Endothelial cell (in vitro differentiated cells): ENCODE measurements at places on chromosomes 2 and 18. TPM values are rescaled to one million over a fixed set of nuclear protein-coding genes. Genes with fewer than 3 reads are reported as not detected.
A peak's percentile ranks its signal among the peaks of the same experiment; 100 is the strongest.

DNA sequence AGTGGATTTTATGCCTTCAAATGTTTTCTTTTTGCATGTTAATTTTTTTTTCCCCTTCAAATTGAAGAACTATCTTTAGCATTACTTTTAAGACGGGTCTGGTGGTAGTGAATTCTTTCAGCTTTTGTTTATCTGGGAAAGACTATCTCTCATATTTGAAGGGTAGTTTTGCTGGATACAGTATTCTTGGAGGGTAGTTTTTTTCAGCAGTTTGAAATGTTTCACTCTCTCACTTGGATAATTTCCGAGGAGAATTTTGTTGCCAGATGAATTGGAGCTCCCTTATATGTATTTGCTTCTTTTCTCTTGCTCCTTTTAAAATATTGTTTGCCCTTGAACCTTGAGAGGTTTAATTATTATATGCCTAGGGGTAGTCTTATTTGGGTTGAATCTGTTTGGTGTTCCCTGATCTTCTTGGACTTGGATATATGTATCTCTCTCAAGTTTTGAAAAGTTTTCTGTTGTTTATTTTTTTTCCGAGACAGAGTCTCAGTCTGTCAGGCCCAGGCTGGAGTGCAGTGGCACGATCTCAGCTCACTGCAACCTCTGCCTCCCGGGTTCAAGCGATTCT lies 15.5 kb downstream of the TTLL4 start:
- no peak overlapping the region for H3K4me3 ChIP-seq
- peaks cover 13% of the 10 kb centered on the region for H3K36me3 ChIP-seq

GRCh38 chr2:241390301-241391206 lies 34.5 kb downstream of the FARP2 start:
- H3K36me3 ChIP-seq: no peaks in the 10 kb centered on the region
- peaks cover 3% of the 10 kb centered on the region for H3K27me3 ChIP-seq
- H3K4me1 ChIP-seq: no peaks in the 10 kb centered on the region
- no peak overlapping the region for H3K4me3 ChIP-seq
- no peak overlapping the region for H3K27ac ChIP-seq

- H3K4me3 ChIP-seq: no peak overlapping the region
- peak; percentile 1 for DNase-seq
- H3K27me3 ChIP-seq: peaks cover 20% of the 10 kb centered on the region
- peaks cover 16% of the 10 kb centered on the region for H3K4me1 ChIP-seq
- no peak overlapping the region for H3K27ac ChIP-seq
Observed at GRCh38 chr2:70939839-70940580, 4.3 kb downstream of the ATP6V1B1 start.

DNA sequence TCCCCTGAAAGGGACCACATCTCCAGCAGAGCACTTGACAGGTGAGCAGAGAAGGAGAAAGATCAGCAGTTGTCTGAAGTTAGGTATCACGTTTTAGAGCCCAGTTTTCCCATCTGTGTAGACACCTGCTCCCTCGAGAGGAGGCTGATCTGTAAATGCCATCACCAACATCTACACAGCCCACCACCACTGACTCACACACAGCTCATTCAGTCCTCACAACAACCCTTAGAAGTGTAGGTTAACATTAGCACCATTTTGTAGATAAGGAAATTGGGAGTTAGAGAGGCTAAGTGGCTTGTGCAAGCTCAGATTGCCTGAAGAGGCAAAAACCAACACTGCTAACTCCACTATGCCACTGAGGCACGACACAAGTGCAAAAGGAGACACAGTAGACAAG lies 37.2 kb upstream of the STAT1 start:
- H3K27me3 ChIP-seq: peaks cover 2% of the 10 kb centered on the region
- H3K4me3 ChIP-seq: no peak overlapping the region
- no peak overlapping the region for H3K27ac ChIP-seq
- H3K36me3 ChIP-seq: no peaks in the 10 kb centered on the region

- no peak overlapping the region for H3K4me3 ChIP-seq
- peaks cover 4% of the 10 kb centered on the region for H3K4me1 ChIP-seq
- no peaks in the 10 kb centered on the region for H3K36me3 ChIP-seq
Observed at GRCh38 chr2:118274841-118275510, 186.7 kb downstream of the INSIG2 start.

GRCh38 chr2:69945441-69945840 lies 16.0 kb downstream of the ASPRV1 start:
- no peak overlapping the region for H3K4me3 ChIP-seq
- peaks cover 6% of the 10 kb centered on the region for H3K4me1 ChIP-seq
- no peak for DNase-seq
- peaks cover 4% of the 10 kb centered on the region for H3K36me3 ChIP-seq
- no peak overlapping the region for H3K27ac ChIP-seq

- no peak overlapping the region for H3K4me3 ChIP-seq
- H3K36me3 ChIP-seq: peaks cover 3% of the 10 kb centered on the region
- no peak for DNase-seq
- H3K27ac ChIP-seq: no peak overlapping the region
Observed at GRCh38 chr2:52632543-52632942, 1135.1 kb upstream of the CHAC2 start.

DNA sequence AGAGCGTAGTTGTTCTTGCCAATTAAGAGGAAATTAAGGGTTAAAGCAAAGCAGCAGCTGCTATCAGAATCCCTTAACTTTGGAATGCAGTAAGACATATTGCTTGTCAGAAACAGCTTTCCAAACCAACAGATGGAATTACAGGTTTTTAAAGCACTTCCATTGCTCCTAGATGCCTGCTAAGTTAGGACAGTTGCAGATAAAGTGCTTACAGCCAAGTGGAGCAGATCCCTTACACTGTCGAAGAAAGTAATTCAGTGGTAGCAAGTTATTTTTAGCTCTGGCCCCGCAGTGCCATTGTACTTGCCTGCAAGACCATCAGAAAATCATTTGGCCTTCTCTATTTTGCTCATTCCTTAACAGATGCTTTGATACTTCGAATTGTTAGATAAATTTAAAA lies 5.4 kb downstream of the PDK1 start:
- peaks cover 8% of the 10 kb centered on the region for H3K36me3 ChIP-seq
- DNase-seq: no peak
- H3K27me3 ChIP-seq: peaks cover 5% of the 10 kb centered on the region
- no peak overlapping the region for H3K27ac ChIP-seq
- H3K4me1 ChIP-seq: peaks cover 6% of the 10 kb centered on the region
- H3K4me3 ChIP-seq: no peak overlapping the region

SLC23A3 gene
- 1.7 TPM for total RNA-seq

CAPN10 gene
- 47.8 TPM for total RNA-seq

DSC1 gene
- total RNA-seq: not detected

- H3K27ac ChIP-seq: no peak overlapping the region
- H3K36me3 ChIP-seq: no peaks in the 10 kb centered on the region
- no peak overlapping the region for H3K4me3 ChIP-seq
- H3K4me1 ChIP-seq: no peaks in the 10 kb centered on the region
- peaks cover 2% of the 10 kb centered on the region for H3K27me3 ChIP-seq
Observed at GRCh38 chr2:236208019-236208926, 40.1 kb upstream of the GBX2 start.

DNA sequence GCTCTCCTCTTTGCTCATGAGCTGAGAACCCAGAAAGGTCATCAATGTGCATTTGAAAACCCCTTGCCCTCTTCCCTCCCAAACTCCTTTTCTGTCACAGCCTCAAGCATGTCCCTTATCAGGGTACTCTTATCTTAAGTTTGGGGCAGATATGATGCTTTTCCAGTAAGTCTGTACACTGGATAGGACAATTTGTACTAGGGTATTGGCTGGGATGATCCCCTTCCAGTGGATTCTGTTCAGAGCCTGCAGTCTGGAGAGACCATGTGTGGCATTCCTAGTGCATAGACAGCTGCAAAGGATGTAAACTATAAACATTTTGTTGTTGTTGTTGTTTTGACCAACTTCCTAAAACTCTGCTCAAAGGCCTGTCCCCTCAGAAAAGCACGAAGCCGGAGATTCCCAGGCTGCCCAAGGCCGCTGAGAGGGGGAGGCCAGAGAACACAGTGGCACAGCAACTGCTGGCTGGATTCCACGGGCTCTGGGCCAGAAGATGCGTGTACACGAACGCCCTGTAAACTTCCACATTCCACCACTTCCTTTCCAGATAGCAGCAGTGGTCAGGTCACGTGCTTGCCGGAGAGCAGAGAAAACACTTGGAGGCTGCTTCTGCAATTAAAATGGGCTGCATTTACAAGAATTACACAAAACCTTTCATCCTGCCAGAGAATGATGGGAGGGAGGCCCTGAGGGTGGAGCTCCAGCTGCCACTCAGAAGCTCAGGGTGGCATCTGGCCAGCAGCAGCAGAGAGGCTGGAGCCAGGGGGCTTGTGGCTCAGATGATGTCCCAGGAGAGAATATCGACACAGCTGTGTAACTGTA lies 42.1 kb downstream of the BMP10 start:
- H3K27me3 ChIP-seq: peaks cover 2% of the 10 kb centered on the region
- peak; percentile 12 for DNase-seq
- H3K4me1 ChIP-seq: peaks cover 12% of the 10 kb centered on the region
- no peaks in the 10 kb centered on the region for H3K36me3 ChIP-seq

DNA sequence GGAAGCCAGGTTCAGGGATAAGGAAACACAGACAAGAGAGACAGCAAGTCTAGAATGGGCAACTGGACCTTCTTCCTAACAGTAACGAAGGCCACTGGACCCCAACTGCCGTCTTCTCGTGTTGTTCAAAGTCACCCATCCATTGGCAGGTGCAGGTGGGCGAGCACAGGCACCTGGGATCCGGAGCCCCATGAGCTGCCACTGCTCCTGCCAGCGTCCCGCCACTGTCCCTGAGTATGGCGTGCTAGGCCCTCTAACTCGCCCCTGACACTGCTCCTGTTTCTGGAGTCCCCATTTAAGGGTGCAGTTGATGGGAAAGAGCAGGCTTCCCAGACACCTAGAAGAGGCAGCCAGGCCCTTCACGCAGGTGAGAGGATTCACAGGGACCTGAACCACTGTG lies 48.0 kb downstream of the NDUFA10 start:
- H3K4me3 ChIP-seq: no peak overlapping the region
- peaks cover 5% of the 10 kb centered on the region for H3K27me3 ChIP-seq
- no peak overlapping the region for H3K27ac ChIP-seq
- peaks cover 47% of the 10 kb centered on the region for H3K36me3 ChIP-seq
- H3K4me1 ChIP-seq: no peaks in the 10 kb centered on the region

DNA sequence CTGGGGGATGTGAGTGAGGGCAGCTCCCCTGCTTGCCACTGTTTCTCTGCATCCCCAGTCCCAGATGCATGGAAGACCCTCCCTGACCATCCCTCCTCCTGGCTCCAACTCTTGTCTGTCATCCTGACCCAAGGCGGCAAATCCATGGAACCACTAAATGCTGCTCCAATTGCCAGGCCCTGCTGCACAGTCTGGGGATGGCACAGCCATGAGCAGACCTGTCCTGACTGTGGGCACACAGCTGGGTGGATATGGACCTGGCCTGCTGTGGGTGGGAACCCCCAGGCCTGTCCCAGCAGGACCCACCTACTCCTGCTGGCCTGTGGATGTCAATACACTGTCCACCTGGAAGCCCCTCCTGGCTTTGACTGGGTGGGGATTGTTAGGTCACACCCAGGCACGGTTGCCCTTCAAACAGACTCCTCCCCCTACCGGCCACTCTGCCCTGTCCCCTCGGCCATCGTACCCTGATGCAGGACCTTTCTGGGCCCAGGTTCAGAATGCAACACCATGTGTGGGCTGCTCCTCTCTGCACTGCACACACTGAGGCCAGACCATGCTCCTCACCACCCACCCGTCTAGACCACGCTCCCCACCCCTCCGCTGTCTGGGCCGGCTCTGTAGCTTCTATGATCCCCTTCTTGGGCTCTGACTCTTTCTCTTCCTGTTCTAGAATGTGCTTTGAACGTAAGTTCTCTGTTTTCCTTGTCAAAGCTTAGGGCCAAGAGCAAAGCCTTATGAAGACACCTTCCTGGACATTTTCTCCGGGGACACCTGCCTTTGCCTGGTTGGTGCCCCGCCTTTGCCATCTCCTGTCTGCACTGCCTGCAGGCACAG lies 57.9 kb downstream of the INPP5D start:
- peaks cover 36% of the 10 kb centered on the region for H3K4me1 ChIP-seq
- no peak overlapping the region for H3K27ac ChIP-seq
- H3K27me3 ChIP-seq: peaks cover 7% of the 10 kb centered on the region
- H3K4me3 ChIP-seq: no peak overlapping the region

DNA sequence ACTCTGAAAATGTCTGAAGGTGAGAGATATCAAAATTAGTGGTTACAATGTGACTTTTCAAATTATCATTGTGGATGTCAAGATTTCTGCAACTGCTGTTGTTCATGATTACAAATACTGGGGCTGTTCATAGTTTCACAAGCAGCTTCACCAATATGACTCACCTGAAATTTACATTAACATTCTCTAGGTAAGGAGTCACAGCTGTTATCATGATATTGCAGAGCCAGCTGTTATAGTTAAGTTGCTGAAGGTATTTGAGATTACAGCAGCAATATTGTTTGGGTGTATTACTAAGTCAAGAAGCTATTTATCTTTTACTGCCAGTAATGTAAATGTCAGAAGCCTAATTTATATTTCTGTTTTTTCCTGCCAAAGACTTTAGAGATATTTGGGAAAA lies 140.0 kb downstream of the MC4R start:
- no peak overlapping the region for H3K4me3 ChIP-seq
- no peaks in the 10 kb centered on the region for H3K4me1 ChIP-seq
- H3K27me3 ChIP-seq: no peaks in the 10 kb centered on the region

- peak overlapping the region; percentile 48 for H3K27ac ChIP-seq
- peaks cover 40% of the 10 kb centered on the region for H3K4me1 ChIP-seq
- H3K27me3 ChIP-seq: peaks cover 6% of the 10 kb centered on the region
- no peak for DNase-seq
- H3K4me3 ChIP-seq: no peak overlapping the region
Observed at GRCh38 chr2:121479882-121480522, 50.7 kb upstream of the RNU4ATAC start.

BMP10 gene
- total RNA-seq: not detected

DNA sequence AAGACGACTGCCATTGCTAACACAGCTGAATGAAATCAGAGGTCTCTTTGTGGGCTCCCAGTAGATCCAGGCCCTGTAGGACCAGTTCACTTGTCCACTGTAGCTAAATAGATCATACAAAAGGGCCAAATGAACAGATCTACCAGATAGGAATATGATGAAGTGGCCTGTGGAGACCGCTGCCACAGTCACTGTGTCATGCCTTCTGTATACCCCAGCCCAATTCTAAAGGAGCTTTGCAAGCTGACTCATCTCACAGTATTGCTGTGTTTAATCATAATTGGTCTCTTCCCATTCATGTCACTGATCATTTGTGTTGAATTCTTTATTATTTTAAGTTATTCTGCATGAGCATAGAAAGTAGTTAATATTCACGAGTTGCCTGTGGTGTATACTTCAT lies 125.8 kb downstream of the MTCL1 start:
- no peak overlapping the region for H3K27ac ChIP-seq
- no peak overlapping the region for H3K4me3 ChIP-seq
- H3K4me1 ChIP-seq: peaks cover 3% of the 10 kb centered on the region
- H3K36me3 ChIP-seq: no peaks in the 10 kb centered on the region
- peaks cover 4% of the 10 kb centered on the region for H3K27me3 ChIP-seq
- no peak for DNase-seq

DNA sequence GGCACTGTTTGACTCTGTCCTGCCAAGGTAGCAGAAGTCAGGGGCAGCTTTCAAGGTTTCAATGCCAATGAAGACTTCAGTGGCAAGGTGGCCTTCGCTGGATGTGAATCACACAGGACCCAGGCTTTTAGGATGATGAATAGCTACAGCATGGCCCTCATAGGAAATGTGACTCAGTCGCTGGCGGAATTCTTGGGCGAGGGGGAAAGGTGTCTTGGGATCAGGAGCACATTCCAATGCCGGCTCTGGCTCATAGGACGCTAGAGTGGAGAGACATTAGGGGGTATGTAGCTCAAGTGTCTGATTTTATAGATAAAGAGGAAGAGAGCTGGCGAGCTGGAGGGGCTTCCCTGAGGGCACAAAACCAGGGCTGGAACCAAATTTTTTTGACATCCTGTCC lies 68.6 kb downstream of the SMIM21 start:
- no peak overlapping the region for H3K4me3 ChIP-seq
- DNase-seq: no peak
- H3K27me3 ChIP-seq: peaks cover 1% of the 10 kb centered on the region
- H3K36me3 ChIP-seq: peaks cover 14% of the 10 kb centered on the region
- peaks cover 10% of the 10 kb centered on the region for H3K4me1 ChIP-seq
- no peak overlapping the region for H3K27ac ChIP-seq
